ENCODE measurements at places on chromosomes 5 and 9. TPM values are rescaled to one million over a fixed set of nuclear protein-coding genes. Genes with fewer than 3 reads are reported as not detected.

DNA sequence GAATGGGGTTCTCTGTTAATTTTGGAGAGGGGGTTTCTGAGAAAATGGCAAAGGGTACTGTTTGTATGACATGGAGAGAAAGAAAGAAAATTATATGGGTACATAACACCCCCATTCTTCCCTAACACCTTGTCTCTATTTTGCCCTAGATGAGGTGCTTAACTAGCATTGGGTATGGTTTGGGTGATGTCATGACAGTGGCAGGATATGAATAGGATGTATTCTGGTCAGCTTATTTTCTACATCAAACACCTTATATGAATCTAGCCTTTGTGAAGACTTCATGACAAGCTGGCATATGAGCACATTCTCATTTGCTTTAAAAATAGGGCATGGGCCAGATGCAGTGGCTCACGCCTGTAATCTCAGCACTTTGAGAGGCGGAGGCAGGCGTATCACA, 58.6 kb downstream of the LNPEP start:
- no peak for DNase-seq

GRCh38 chr9:81898851-81899250, 29.4 kb upstream of the SPATA31D4 start:
- DNase-seq = no peak

DNA sequence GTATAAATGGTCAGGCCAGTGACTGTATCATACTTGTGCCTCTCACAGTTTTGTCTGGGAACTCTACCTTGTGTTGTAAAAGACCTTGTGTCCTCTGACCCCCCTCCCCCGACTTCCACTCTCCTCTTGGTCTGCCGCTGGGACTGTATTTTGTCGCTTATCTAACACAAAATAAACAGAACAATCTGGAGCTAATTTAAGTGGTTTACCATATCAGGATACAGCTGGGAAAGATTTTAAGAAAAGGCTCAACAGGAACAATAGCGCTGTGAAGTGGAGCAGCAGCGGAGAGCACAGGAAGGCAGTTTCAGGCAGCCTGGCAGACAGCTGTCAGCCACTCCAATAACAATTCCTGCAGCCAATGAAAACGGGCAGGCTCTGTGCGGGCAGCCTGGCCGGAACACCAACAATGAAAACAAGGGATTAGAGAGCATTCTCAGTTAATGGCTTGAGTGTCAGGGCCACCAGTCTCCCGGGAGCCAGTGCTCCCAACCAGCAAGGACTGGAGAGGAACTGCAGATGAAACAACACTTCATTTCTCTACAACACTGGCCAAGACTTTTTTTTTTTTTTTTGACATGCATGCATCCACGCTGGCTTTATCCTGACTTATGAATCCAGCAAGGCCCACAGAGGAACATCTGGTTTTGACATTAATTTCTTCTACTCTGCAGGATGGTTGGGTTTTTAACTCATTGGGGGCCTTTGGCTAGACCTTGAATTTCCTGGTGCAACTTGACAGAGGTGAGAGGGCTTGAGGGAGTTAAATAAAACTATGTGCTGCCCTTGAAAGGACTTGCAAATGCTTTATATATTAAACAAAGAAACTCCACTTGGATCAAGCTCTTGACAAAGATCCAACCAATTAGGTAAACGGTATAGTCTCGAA, 76.7 kb downstream of the ARSB start:
- peak; percentile 80 for DNase-seq

DNA sequence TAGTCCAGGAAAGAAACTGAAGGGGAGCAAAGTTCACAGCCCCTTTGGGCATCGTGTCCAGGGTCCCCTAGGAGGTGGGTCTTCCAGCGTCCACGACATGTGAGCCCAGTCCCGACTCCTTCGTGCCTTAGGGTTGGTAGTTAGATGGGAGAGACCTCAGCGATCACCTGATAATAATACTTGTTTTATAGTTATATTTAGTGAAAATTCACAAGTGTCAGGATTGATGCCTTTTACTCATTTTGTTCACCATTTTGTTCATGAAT, 20.1 kb downstream of the SPAAR start:
- no peak for DNase-seq

DNA sequence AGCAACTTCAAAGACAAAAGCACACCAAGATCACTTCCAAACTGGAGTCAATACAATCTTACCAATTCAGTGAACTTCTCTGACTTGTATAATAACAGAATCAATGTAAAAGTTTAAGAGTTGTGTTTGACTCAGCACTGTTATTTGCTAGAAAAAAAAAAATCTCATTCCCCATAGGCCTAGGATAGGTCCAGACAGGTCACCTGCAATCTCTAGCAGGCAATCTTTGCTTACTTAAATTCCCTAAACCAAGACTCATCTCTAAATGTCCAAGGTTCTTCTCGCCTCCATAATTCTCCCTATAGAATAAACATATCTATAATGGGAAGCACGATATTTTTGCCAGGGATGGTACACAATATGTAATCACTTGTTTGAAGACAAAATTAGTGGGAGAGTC, 2.5 kb downstream of the FAM169A start:
- DNase-seq = no peak

GRCh38 chr9:97543561-97543960, 42.1 kb downstream of the TMOD1 start:
- no peak for DNase-seq

DNA sequence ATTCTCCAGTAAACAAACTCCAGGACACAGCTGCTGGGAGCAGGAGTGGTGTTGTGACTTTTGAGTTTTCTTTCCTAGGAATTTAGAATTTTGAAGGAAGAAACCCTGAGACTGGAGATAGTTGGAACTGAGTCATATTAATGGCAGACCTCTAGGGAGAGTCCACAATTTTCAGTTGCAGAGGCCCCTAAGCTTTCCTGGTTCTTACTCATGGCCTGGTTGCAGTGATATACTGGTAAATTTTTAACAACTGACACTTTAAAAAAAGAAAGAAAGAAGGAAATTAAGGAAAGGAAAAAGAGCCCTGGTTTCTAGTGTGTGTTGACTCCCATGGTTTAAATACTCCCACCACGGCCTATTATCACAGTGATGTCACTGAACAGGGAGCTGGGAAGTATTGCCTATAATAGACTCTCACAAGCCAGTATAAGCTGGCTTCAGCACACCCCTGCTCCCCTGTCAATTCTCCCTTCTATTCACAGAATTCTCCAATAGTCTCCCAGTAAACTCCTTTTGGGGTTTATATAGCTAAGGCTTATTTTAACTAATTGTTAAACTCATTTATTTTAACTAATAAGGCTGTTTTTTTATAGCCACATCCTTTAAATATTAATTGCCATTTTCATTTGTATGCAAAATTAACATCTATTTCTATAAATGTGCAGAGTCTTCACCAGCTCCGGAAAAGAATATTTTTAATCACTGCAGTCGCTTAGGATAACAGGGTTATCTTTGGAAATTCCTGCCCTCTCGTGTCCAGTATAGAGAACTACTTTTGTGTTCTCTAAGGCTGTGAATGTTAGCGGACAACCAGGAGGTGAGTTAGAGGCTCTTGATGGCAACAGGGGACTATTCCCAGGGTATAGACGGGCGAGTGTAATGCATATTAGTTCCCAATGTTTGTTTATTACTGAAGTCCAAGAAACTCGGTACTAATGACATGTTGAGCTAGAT, 59.7 kb downstream of the GGTA1 start:
- no peak for DNase-seq

- DNase-seq = no peak
Observed at GRCh38 chr5:11700391-11700790, 203.9 kb downstream of the CTNND2 start.

- peak; percentile 98 for DNase-seq
Observed at GRCh38 chr5:67268231-67269021, 71.8 kb upstream of the CD180 start.

- no peak for DNase-seq
Observed at GRCh38 chr9:133139246-133140173, 18.5 kb upstream of the RALGDS start.

GRCh38 chr5:12177851-12178250, 273.6 kb upstream of the CTNND2 start:
- DNase-seq = no peak

- no peak for DNase-seq
Observed at GRCh38 chr5:121144764-121145163, 680.7 kb downstream of the PRR16 start.

Gene AQP3
- polyA plus RNA-seq = 5.1 TPM

Gene ADCY2
- 18.4 TPM for polyA plus RNA-seq

Gene GRIA1
- 0.65 TPM for polyA plus RNA-seq

Gene SLC23A1
- 0.30 TPM for polyA plus RNA-seq

Gene FOXD4L3
- 0.31 TPM for polyA plus RNA-seq

Gene NTRK2
- polyA plus RNA-seq = 31.5 TPM

Gene TEX48
- polyA plus RNA-seq = not detected

Gene PCDHGB1
- 0.88 TPM for polyA plus RNA-seq

Gene CD14
- 23.5 TPM for polyA plus RNA-seq

Gene SOHLH1
- 0.26 TPM for polyA plus RNA-seq

Gene CER1
- not detected for polyA plus RNA-seq

Measured in muscle of back (tissue), 13 donors.